ENCODE measurements at places on chromosomes 3 and 15. TPM values are rescaled to one million over a fixed set of nuclear protein-coding genes. Genes with fewer than 3 reads are reported as not detected.

- no peak for DNase-seq
Observed at GRCh38 chr15:51732646-51733045, 4.8 kb downstream of the LYSMD2 start.

AMIGO3 gene
- total RNA-seq, result 0.43 TPM

MCTP2 gene
- 25.5 TPM for total RNA-seq

DNA sequence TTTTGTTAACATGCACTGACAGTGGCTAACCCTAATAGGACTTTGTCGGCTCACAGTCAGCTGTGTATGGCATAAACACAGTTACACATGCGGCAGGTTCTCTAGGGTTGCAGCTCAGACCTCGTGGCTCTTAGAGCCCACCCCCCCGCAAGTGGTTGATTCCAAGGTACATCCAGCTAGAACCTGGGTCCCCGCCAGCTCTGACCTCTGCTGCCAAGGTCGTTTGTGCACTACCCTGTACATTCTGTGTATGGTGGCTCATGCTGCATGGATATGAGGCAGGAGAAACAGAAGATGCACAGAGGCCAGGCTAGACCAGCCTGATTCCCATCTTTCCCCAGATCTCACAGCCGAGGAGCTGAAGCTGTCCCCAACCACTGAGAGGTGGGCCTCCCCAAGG lies 25.9 kb downstream of the PRR20G start:
- no peak for DNase-seq

- DNase-seq, result no peak
Observed at GRCh38 chr15:91258415-91258759, 158.3 kb downstream of the SV2B start.

Data from ascending aorta (tissue), 2 donors.